GM10248 (cell line): ENCODE measurements at places on chromosomes 3 and 15.

GRCh38 chr15:68249058-68249713 lies 19.7 kb upstream of the CLN6 start:
- DNase-seq: no peak

- DNase-seq: no peak
Measured at GRCh38 chr3:160065282-160065681, 76.6 kb downstream of the IL12A start.

DNA sequence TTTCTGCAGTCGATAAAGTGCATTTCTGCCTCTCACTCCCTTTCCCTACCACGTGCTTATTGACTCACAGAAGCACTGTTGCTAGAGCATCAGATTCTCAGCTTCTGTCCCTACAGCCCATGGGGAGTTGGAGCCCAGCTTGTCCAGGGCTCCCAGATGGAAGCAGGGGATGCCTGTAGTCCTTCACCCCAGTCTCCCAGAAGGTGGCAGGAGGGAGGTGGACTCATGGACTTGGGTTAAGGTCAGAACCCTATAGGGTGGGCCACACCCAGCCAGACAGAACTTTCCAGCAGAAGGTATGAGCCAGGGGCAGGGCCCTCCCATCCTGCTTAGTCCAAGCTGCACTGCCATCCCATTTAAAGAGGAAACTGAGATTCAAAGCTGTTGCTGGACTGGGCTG lies 33.1 kb upstream of the SEMA3F start:
- DNase-seq: peak; percentile 18

DNA sequence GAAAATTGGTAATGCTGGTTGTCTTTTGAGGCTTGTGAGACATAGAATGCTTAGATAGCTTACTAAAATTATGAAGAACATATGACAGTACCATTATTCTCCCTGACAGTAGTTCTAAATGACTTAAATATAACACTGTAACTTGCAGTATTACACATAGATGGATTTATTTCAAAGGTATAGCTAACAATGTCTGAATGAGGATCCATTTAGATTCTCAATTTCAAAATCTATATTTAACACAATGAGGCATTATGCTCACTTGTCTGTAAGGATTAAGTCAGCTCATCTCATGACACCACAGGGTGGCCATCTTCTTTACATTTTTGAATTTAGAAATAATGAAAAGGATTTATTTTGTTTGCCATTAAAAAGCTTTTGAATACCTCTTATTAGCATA lies 108.4 kb downstream of the CCNL1 start:
- DNase-seq: no peak

GRCh38 chr15:56667517-56667916 lies 65.8 kb downstream of the ZNF280D start:
- DNase-seq: no peak

DNA sequence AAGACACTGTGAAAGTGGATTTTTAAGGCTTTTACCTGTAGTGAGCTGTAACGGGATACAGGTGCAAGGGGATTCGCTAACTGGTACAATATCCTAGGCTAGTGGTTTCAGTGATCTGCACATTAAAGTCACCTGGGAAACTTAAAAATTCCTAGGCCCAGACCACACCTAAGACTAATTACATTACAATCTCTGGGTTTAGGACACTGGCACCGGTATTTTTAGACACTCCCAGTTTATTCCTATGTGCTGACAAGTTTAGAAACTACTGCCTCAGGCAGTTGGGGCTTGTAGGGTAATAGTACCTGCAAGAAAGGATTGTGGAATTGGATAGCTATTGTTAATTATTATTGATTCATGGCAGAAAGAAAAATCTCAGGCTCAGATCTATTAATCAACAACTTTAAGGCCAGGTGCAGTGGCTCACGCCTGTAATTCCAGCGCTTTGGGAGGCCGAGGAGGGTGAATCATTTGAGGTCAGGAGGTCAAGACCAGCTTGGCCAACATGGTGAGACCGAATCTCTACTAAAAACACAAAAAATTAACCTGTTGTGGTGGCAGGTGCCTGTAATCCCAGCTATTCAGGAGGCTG lies 50.4 kb upstream of the CASR start:
- no peak for DNase-seq

- no peak for DNase-seq
Measured at GRCh38 chr3:50450209-50450921, 53.1 kb downstream of the CACNA2D2 start.

GRCh38 chr3:67516496-67516895 lies 137.9 kb downstream of the SUCLG2 start:
- no peak for DNase-seq

DNA sequence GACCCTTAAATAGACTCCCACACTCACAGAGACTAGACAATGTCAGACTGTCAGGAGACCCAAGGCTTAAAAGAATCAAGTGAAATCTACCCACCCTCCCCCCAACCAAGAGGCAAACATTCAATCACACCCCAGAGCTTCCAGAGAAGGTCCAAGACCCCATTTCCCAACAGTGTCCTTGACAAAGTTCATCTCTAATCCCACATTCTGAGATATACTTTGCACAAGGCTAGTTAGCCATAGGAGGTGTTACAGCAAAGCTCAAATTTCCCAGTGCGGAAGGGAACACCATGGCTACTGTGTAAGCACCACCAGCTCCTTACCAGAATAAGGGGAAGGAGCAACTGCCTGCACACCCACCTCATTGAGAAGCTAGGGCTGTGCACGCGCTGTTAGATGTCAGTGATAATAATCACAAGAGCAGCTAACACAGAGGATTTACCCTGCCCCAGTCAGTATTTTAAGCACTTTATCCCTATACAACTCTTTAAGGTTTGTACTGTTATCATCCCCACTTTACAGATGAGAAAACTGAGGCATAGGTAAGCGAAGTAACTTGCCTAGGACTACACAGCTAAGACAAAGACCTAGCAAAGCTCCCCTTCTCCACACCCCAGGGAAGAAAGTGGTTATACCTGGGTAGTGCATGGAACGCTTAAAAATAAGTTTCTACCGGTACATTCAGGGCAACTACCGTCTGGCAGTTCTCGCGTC lies 17.3 kb downstream of the SPATA12 start:
- no peak for DNase-seq

DNA sequence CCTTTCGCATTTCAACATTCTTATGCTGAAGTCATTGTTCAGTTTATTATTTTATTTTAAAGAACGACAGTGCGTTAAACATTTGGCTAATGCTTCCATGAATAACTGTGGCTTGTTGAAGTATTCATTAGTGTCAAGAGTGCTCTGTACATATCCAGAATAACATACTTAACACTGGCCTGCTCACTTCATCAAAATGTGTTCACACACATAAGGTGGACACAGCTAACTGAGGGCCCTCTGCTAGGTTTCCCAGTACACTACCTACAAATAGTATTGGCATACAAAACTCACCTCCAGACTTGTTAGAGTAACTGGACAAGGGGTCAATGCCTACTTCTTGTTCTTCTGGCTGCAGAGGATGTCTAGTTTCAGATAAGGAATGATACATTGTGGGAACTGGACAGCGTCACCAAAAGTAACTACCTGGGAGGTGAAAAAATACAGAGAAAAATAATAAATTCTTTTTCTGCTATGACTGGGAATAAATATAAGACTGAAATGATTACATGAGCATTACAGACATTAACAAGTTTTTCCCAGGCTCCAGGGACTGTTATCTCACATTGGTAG lies 234.2 kb downstream of the TBC1D5 start:
- DNase-seq: no peak

GRCh38 chr15:35206060-35206675 lies 121.1 kb upstream of the NANOGP8 start:
- DNase-seq: peak; percentile 14

GRCh38 chr15:77416954-77417353 lies 3.0 kb downstream of the PEAK1 start:
- no peak for DNase-seq

- DNase-seq: no peak
Measured at GRCh38 chr3:182220013-182220412, 508.3 kb downstream of the SOX2 start.

- DNase-seq: no peak
Measured at GRCh38 chr15:26722621-26723160, 50.2 kb downstream of the GABRB3 start.

GRCh38 chr3:1406250-1406649 lies 313.4 kb downstream of the CNTN6 start:
- no peak for DNase-seq
